ENCODE measurements at places on chromosomes 12 and 14.

DNA sequence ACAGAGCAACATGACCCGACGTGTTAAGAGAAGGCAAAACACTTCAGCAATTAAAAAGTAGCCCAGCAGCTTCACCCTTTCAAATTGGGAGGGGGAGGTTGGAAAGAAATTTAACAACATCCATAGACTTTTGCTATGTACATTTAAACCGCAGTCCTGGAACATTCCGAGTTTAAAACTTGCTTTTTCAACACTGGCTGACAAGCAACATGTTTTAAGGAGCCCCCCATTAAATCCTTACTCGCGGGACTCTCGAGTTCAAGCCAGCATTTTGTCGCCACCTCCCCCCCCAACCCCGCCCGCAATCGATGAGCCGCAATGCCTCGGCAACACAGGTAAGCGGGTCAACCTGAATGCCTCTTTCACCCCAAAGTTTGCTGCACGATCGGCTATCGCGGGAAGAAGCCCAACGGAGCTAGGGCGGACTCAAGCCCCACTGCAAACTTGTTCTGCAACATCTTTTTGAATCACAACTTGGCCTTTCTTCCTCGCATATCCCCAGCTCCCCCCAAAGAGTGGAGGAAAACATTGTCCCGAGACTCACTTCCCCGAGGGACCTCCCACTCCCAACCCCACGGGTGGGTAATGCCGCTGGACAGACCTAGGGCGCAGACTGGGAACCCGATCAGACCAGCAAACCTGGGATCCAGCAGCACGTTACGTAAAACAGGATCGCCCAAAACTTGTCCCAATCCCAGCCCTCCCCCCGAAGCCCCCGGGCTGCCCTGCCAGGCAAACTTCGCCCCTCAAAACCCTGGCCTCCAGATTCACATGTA, 777 bp downstream of the ZFP36L1 start:
- DNase-seq, result no peak

DNA sequence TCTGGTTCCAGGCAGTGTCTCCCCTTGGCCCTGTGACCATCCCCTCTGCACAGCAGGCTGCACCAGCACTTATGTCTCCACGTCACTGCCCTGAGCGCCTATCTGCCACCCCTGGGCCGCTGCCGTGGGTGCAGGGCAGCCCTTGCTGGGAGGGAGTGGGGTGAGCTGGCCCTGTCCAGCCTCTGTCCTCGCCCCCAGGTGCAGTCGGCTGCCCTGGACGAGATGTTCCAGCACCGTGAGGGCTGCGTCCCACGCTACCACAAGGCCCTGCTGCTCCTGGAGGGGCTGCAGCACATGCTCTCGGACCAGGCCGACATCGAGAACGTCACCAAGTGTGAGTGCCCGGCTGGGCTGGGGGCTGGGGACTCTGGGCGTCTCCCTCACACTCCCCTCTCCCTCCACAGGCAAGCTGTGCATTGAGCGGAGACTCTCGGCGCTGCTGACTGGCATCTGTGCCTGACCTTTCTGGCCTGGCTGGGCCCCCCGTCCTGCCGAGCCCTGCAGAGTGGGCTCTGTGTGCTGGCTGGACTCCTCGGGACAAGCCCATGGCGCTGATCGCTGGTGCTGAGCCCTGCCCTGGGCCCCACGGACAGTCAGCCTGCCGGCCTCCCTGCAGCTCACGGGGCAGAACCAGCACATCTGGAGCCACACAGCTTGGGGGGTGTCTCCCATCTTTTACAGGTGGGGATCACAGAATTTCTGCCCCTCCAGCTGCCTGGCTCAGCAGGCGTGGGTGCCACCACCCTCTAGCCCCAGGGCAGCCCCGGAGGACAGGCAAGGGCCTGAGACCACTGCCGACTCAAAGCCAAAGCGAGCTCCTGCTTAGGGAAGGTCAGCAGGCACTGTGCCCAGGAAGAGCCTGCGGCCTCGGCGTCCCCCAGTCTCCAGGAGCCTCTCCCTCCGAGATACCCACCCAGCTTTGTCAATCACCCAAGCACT, 7.9 kb upstream of the PUS1 start:
- no peak for DNase-seq

DNA sequence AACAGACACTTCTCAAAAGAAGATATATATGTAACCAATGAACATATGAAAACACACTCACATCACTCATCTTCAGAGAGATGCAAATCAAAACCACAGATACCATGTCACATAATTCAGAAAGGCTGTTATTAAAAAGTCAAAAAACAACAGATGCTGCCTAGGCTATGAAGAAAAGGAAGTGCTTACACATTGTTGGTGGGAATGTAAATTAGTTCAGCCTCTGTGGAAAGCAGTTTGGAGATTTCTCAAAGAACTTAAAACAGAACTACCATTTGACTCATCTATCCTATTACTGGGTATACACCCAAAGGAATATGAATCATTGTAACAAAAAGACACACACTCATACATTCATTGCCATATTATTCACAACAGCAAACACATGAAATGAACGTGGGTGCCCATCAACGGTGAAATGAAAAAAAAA, 35.1 kb downstream of the EIF2S3B start:
- peak; percentile 18 for DNase-seq

DNA sequence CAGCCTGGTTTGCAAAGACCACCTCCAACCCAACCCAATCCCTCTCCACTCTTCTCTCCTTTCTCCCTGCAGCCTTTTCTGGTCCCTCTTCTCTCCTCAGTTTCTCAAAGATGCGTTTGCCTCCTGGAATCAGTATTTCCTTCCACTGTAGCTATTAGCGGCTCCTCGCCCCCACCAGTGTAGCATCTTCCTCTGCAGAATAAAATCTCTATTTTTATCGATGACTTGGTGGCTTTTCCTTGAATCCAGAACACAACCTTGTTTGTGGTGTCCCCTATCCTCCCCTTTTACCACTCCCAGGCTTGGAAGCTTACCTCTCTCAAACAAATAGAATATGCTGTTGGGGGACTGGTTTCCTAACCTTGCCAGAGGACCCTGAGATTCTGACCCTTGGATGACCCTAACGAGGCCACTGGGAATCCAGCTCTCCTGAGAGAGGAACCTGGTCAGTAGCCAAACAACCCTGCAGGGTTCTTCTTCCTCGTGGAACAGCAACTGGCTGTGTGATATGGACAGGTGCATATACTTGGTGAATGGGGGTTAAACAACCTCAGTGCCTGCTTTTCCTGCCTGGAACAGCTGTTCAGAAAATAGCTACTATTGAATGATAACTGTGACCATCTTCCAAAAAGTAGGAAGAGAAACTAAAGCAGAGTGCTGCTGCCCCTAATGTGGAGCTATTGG, 4.4 kb downstream of the WNT1 start:
- DNase-seq, result no peak

DNA sequence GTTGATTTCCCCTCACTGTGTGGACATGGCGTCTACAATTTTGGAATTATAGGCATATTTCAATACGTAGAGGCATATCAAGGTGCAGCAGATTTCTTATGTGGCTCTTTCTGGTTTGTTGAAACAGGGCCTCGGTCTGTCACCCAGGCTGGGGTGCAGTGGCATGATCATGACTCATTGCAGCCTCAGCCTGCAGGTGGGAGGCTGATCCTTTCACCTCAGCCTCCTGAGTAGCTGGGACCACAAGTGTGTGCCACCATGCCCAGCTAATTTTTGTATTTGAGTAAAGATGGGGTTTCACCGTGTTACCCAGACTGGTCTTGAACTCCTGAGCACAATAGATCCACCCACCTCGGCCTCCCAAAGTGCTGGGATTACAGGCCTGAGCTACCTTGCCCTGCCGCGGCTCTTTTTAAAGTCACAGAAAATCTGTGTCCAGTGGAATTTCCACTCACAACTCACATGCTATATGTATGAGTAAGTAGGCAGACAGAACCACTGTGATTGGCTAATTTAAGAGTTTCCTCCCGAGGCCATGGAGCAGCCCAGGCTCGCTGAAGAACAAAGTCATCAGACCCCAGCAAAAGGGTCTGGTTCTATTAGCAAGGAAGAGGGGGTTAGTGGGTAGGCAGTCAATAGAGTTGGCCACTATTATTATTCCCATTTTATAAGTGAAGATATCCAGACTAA, 9.1 kb downstream of the GNG2 start:
- DNase-seq, result no peak

DNA sequence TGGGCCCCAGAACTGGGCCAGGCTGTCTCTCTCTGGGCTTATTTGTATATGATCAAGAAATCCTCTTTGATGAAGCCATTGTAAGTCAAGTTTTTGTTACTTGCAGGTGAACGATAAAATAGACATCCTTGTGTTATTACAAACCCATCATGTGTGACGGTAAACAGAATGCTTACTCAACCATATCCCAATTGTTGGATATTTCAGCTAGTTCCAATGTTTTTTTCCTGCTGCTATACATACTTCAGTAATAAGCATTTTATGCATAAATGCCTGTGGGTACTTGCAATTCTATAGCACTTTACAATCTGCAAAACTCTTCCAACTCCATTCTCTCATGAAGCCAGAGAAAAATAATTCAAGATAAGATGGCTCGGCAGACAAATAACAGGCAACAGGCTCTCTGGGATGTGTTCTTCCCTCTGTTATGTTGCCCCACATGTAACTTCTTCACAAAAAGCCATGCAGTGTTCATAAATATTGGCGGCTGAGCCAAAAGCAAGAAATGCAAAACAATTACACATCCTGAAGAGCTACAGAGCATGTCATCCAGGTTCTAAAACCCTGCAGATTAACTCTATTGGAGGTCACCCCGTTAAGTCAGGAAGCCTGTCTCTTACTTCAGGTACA, 69.5 kb downstream of the CLMN start:
- DNase-seq, result no peak

DNA sequence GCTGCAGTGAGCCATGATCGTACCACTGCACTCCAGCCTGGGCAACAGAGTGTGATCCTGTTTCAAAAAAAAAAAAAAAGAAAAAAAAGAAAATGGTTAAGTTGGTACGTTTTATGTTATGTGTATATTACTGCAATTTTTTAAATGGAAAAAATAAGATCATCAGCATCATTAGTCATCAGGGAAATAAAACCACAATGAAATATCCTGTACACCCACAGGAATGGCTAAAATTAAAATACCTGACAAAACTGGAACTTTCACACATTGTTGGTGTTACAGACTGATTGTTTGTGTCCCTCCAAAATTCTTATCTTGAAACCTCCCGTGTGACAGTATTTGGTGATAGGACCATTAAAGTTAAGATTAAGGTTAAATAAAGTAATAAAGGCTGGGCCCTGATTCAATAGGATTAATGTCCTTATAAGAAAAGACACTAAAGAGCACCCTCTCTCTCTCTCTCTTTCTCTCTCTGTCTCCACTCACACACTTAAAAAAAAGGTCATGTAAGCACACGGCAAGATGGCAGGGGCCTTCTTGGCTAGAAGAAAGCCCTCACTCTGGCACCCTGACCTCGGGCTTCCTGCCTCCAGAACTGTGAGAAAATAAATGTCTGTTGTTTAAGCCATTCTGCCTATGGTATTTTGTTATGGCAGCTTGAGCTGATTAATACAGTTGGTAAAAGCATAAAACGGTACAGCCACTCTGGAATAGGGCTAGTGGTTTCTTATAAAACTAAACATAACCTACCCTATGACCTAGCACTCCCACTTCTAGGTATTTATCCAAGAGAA, 48.3 kb upstream of the ZFP36L1 start:
- DNase-seq, result no peak

GRCh38 chr14:42224053-42224888, 617.6 kb downstream of the LRFN5 start:
- peak; percentile 53 for DNase-seq

DNA sequence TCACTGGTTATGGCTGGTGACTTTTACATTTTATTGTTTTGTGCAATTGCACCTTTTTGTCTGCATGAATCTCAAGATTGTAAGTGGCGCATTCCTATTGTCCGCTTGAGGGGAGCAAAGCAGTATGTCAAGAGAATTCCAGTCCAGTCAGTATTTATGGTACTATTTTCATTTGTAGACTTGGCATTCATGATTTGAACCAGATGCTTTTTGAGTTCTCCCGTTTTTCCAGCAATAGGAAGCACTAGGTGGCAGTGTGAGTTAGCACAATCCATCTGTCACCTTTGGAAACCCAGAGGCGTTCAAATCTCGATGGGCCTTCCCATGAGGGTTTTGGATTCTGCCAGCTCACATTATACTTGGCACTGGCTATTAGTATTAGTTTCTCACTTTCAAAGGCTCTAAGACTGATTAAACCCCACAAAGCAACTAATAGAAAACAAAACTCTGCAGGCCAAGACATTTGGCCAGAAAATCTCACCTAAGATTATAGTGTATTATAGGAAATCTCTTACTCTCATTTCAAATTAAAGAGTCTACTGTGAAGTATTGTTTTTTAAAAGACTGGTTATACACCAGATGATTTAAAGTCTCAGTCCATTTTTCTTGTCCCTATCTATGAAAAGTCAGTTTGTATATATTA, 2.2 kb downstream of the DACT1 start:
- DNase-seq, result peak; percentile 85

GRCh38 chr14:71703477-71703876, 228.8 kb upstream of the RGS6 start:
- peak; percentile 27 for DNase-seq

GRCh38 chr12:273382-273781, 10.7 kb upstream of the SLC6A13 start:
- DNase-seq, result no peak

GRCh38 chr12:5582018-5582417, 150.1 kb downstream of the NTF3 start:
- DNase-seq, result no peak

- DNase-seq, result no peak
Observed at GRCh38 chr12:116604951-116605641, 45.9 kb downstream of the MAP1LC3B2 start.

DNA sequence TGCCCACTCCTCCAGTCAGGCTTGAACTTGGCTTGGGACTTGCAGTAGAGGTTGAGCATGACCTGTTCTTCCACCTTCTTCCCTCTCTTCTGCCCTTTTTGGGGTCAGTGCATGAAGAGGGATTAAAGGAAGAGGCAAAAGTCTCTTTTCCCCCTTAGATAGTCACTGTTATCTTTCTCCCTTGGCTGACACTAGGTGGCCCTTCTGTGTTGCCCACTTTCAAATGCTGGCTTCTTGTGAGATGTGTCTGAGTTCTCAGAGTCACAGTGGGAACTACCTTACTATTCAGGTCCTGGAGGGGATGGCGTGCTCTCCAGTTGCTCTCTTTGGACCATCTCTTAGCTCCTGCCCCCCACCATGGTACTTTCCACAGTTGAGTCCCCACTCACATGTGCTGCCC, 73.6 kb downstream of the GPR65 start:
- no peak for DNase-seq

DNA sequence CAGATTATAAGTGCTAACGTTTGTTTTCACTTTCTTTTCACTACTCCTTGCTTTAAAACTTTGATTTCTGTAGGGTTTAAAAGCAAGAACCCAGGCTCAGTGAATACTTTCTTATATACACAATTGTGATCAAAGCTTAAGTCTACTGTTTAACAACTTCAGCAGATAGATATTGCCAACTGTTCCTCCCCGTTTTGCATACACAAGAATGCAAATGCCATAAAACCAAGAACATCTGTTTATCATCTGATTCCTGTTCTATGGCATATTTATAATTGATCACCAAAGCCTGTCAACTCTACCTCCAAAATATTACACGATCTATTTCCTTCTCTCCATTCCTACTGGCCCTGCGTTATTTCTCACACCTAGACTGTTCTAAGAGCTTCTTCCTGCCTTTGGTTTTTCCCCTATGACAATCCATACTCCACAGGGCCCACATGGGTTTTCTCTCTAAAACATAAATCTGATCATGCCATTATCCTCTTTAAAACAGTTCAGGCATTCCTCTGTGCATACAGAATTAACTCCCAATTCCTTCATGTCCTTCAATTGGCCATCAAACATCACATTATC, 15.9 kb downstream of the MED13L start:
- DNase-seq, result no peak
